T-helper 1 cell treated with Interleukin-12 subunit alpha and Interleukin-12 subunit beta and Interleukin-4 antibody, amounts not matched to agents 30 ng/mL and 1 ng/mL, for 36 hours (primary cell): ENCODE measurements at places on chromosomes 12 and 14. TPM values are rescaled to one million over a fixed set of nuclear protein-coding genes. Genes with fewer than 3 reads are reported as not detected.

Gene HPD
- not detected in 2 replicates for total RNA-seq

Gene LRTM2
- 0.41 TPM in 1 of 2 replicates, not detected in the other for total RNA-seq

Gene CLEC4A
- total RNA-seq: 0.39 and 0.46 TPM in 2 replicates

Gene OR4E2
- not detected in 2 replicates for total RNA-seq

Gene GRIP1
- total RNA-seq: not detected in 2 replicates

Gene TSHR
- 3.6 and 4.4 TPM in 2 replicates for total RNA-seq

Gene MGAT4C
- total RNA-seq: not detected in 2 replicates

Gene NUDT14
- 34.0 and 35.8 TPM in 2 replicates for total RNA-seq

Gene AKAP6
- 0.15 and 0.22 TPM in 2 replicates for total RNA-seq

Gene SIRT4
- 1.6 and 3.0 TPM in 2 replicates for total RNA-seq

Gene RFX4
- total RNA-seq: not detected in 2 replicates

Gene IAPP
- total RNA-seq: not detected in 2 replicates

Gene NR1H4
- not detected in 2 replicates for total RNA-seq

Gene GYS2
- total RNA-seq: 0.24 TPM in 1 of 2 replicates, not detected in the other

Gene NEUROD4
- total RNA-seq: not detected in 2 replicates

Gene LRP10
- total RNA-seq: 78.4 and 82.0 TPM in 2 replicates

Gene TAC3
- 0.39 TPM in 1 of 2 replicates, not detected in the other for total RNA-seq

Gene DNAJC22
- total RNA-seq: not detected in 2 replicates

Gene ZBTB1
- 77.6 and 78.4 TPM in 2 replicates for total RNA-seq

Gene RPL10L
- not detected in 2 replicates for total RNA-seq

Gene LRRC43
- 0.29 TPM in 1 of 2 replicates, not detected in the other for total RNA-seq
